ENCODE measurements at places on chromosomes 7 and 10. TPM values are rescaled to one million over a fixed set of nuclear protein-coding genes. Genes with fewer than 3 reads are reported as not detected.

GRCh38 chr7:70568674-70569334, 563.1 kb upstream of the GALNT17 start:
- no peaks in the 10 kb centered on the region for H3K36me3 ChIP-seq
- no peak for DNase-seq
- no peaks in the 10 kb centered on the region for H3K27me3 ChIP-seq
- H3K4me3 ChIP-seq = no peak overlapping the region
- no peak overlapping the region for H3K27ac ChIP-seq

- no peak overlapping the region for H3K27ac ChIP-seq
- no peaks in the 10 kb centered on the region for H3K4me1 ChIP-seq
- H3K4me3 ChIP-seq = no peak overlapping the region
- peak; percentile 20 for DNase-seq
- no peaks in the 10 kb centered on the region for H3K36me3 ChIP-seq
Observed at GRCh38 chr7:111953611-111954010, 252.6 kb downstream of the DOCK4 start.

- no peak overlapping the region for H3K4me3 ChIP-seq
- H3K36me3 ChIP-seq = no peaks in the 10 kb centered on the region
- H3K4me1 ChIP-seq = no peaks in the 10 kb centered on the region
- no peak overlapping the region for H3K27ac ChIP-seq
Observed at GRCh38 chr10:113605268-113605978, 52.6 kb downstream of the HABP2 start.

GRCh38 chr7:65230231-65230630, 143.4 kb upstream of the ZNF92 start:
- no peak for DNase-seq
- H3K27ac ChIP-seq = no peak overlapping the region
- no peaks in the 10 kb centered on the region for H3K4me1 ChIP-seq
- H3K36me3 ChIP-seq = no peaks in the 10 kb centered on the region
- no peak overlapping the region for H3K4me3 ChIP-seq

GRCh38 chr10:31136930-31137885, 105.5 kb upstream of the ZNF438 start:
- no peaks in the 10 kb centered on the region for H3K36me3 ChIP-seq
- no peak overlapping the region for H3K27ac ChIP-seq
- H3K27me3 ChIP-seq = no peaks in the 10 kb centered on the region

DNA sequence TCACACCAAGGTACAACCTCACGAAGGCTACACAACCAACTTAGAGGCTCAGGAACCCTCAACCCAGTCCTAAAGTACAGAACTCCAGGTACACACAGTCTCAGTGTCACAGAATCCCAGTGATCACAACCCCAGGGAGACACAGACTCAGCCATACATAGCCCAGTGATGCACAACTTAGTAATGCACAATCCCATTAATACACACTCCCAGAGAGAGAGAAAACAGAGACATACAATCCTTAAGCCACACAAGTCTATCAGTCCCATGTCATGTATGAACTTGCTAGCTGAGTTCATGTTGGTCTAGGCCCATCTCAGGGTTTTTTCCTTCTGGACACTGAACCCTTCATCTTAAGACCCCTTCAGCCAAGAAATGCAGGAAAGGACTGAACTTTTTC, 4.6 kb downstream of the KCNIP2 start:
- no peak overlapping the region for H3K27ac ChIP-seq
- H3K4me1 ChIP-seq = no peaks in the 10 kb centered on the region
- H3K36me3 ChIP-seq = no peaks in the 10 kb centered on the region
- no peaks in the 10 kb centered on the region for H3K27me3 ChIP-seq

GRCh38 chr7:2517026-2517425, 2.5 kb upstream of the LFNG start:
- H3K36me3 ChIP-seq = no peaks in the 10 kb centered on the region
- H3K4me1 ChIP-seq = peaks cover 6% of the 10 kb centered on the region
- no peaks in the 10 kb centered on the region for H3K27me3 ChIP-seq
- no peak for DNase-seq
- no peak overlapping the region for H3K4me3 ChIP-seq

DNA sequence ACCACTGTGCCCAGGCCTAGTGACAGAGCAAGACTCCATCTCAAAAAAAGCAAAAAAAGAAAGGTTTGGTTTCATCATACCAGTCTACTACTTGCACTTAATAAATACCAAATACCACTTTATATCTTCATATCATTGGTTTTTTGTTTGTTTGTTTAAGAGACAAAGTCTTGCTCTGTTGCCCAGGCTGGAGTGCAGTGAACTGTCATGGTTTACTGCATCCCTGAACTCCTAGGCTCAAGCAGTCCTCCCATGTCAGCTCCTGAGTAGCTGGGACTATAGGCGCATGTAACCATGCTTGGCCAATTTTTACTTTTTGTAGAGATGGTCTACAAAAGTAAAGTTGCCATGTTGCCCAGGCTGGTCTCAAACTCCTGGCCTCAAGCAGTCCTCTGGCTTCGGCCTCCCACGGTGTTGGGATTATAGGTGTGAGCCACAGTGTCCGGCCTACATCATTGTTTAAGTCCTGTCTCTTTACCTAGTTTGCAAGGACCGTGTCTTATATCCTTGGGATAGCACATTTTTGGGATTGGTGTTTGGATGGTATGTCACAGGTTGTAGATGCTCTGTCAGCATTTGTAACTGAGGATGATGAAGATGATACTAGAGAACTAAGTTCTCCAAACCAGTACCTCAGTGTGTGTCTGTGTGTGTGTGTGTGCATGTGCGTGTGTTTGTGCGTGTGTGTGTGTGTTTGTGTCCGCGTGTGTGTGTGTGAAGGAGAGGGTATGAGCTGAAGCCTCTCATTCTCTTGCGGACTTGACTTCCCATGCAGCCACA, 9.3 kb downstream of the LMTK2 start:
- H3K36me3 ChIP-seq = no peaks in the 10 kb centered on the region
- no peak overlapping the region for H3K4me3 ChIP-seq
- H3K27ac ChIP-seq = no peak overlapping the region
- no peak for DNase-seq
- peaks cover 2% of the 10 kb centered on the region for H3K4me1 ChIP-seq
- H3K27me3 ChIP-seq = no peaks in the 10 kb centered on the region

DNA sequence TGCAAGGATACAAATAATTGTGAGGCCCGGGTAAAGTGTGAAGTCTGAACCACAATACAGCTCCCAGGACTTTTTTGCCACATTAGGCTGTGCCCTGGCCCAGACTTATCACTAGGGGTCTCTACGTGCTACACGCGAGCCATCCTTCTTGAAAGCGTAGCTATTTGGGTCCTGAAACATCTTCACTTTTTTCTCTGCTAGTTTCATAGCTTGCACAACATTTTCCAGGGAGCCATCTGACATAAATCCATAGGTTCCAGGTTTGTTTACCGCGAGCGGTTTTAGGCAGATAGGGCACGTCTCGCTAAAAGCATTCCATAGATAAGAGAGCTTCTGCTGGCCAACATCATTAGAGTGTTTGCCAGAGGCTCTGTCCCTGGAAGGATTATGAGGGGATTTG, 226.5 kb downstream of the RPS24 start:
- H3K4me3 ChIP-seq = no peak overlapping the region
- H3K36me3 ChIP-seq = no peaks in the 10 kb centered on the region
- no peaks in the 10 kb centered on the region for H3K27me3 ChIP-seq
- no peaks in the 10 kb centered on the region for H3K4me1 ChIP-seq
- no peak overlapping the region for H3K27ac ChIP-seq

DNA sequence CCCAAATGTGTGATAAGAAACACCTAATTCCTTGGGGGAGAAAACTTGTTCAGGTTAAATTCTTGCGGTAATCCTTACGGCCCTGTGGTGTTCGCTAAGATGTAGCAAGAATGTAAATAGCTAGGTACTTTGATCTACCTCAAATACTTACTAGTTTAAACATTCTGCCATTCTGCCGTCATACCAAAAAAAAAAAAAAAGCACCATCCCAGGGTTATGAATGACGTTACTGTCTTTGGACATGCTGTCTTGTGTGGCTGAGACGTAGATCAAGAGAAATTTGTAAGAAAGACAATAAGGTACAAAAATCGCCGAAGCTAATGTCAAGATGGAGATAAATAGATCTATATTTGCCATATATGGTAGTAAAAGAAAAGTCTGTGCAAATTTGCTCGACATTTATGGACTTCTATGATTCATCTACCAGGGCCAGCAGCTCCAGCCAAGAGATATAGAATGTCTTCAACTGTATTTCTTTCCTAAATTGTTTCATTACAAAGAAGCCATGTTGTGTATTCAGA, 195.6 kb downstream of the CUX1 start:
- no peak overlapping the region for H3K27ac ChIP-seq
- H3K4me3 ChIP-seq = no peak overlapping the region
- no peaks in the 10 kb centered on the region for H3K36me3 ChIP-seq
- no peaks in the 10 kb centered on the region for H3K4me1 ChIP-seq

DNA sequence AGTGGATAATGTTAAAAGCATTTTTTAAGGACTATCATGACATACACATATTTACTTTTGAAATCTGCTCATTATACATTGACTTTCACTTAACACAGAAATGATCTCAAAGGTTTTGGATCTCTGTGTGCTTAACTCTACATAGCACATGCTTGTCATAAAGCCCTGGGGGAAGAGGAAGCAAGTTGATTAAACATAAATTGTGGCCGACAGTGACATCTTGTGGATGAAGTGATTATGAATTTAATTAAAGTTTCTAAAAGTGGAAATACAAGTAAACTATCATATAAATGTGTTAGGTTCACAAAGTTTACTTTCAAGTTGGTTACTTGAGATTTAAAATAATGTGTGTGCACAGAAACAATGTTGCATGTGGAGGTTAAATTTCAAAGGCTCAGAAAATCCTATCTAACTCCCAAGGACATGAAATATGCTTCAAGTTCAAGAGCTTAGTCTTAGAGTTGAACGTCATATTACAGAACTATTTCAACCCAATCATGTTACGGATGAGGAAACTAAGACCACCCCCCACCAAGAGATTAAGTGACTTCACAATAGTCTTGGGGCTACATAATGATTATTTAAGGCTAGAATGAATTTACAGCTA, 1247.8 kb downstream of the GATA3 start:
- H3K4me1 ChIP-seq = no peaks in the 10 kb centered on the region
- peak; percentile 22 for DNase-seq
- no peak overlapping the region for H3K27ac ChIP-seq
- no peaks in the 10 kb centered on the region for H3K27me3 ChIP-seq
- H3K36me3 ChIP-seq = no peaks in the 10 kb centered on the region

- H3K36me3 ChIP-seq = no peaks in the 10 kb centered on the region
- no peaks in the 10 kb centered on the region for H3K27me3 ChIP-seq
- no peaks in the 10 kb centered on the region for H3K4me1 ChIP-seq
Observed at GRCh38 chr7:49995681-49996080, 97.4 kb downstream of the ZPBP start.

GRCh38 chr7:39504963-39505362, 61.2 kb upstream of the YAE1 start:
- H3K4me3 ChIP-seq = no peak overlapping the region
- no peak overlapping the region for H3K27ac ChIP-seq
- H3K4me1 ChIP-seq = no peaks in the 10 kb centered on the region
- no peaks in the 10 kb centered on the region for H3K36me3 ChIP-seq

DNA sequence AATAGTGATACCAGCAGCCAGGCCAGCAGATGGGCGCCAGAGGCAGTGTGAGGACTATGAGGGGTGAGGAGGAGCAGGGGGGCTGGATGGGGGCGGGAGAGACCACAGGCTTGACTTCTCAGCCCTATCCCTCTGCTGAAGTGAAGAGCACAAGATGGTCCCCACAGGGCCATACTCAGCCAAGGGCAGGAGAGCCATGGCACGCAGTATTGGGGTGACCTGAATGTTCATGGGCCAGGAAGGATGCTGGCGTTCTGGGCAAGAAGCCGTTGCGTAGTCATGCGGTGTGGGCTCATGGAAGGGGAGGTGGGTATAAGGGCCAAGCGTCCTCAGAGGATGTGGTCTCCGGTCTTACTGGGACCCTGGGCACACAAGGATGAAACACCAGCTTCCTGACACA, 146.3 kb downstream of the PRKAG2 start:
- H3K27ac ChIP-seq = no peak overlapping the region
- no peaks in the 10 kb centered on the region for H3K36me3 ChIP-seq
- no peaks in the 10 kb centered on the region for H3K27me3 ChIP-seq
- H3K4me3 ChIP-seq = no peak overlapping the region

DNA sequence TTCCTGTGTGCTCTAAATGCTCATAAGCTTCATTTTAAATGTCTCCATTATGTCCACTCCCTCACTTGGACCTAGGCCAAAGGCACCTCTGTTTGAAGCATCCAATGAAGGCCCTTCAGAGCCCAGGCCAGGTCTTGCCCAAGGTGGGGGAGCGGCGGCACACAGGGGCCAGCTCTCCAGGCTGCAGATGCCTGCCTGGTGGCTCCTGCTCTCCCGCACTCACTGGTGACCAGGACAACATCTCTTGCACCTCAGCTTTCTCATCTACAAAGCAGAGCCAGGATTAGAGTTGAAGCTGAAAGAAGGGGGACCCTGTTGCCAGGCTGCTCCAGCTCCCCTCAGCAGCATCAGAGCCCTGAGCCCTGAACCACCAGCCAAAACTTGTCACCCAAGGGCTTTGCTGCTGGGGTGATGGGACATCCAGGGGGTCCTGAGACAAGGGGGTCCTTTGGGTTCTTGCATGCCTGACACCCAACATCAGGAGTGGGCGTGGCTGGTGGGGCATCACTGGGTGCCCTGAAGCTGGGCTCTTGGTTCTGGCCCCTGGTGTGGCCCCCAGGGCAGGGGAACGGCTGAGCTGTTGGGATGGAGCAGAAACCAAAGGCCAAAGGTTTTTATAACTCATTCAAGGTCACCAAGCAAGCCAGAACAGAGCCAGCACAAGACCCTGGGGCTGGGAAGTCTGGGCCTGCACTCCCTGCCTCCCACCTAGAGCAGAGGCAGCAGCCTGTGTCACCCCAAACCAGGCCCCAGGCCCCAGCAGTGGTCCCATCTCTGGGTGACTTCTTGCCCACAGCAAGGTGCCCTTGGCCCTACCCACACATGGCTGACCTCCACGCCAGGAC, 1.2 kb downstream of the NACAD start:
- H3K36me3 ChIP-seq = no peaks in the 10 kb centered on the region
- H3K4me1 ChIP-seq = no peaks in the 10 kb centered on the region
- no peak overlapping the region for H3K27ac ChIP-seq
- no peaks in the 10 kb centered on the region for H3K27me3 ChIP-seq
- no peak for DNase-seq

DNA sequence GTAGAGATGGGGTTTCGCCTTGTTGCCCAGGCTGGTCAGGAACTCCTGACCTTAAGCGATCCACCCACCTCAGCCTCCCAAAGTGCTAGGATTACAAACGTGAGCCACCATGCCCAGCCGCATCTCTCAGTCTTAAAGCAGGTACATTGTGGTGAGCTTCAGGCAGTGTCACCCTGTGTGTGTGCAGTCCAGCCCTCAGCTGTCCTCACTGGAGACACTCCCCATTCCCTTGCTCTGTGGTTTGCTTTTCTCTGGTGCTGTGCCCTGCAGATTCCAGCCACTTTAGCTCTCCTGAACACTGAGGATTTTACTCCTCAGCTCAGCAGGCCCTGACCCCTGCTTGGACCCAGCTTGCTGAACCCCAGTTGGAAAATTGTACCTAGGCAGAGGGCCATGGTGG, 6.1 kb downstream of the TRRAP start:
- no peak overlapping the region for H3K27ac ChIP-seq
- H3K4me1 ChIP-seq = peaks cover 4% of the 10 kb centered on the region
- no peak for DNase-seq

Gene SPACDR
- total RNA-seq = not detected

All from prostate gland (tissue), 2 donors.